ENCODE measurements at places on chromosomes 12 and 14. TPM values are rescaled to one million over a fixed set of nuclear protein-coding genes. Genes with fewer than 3 reads are reported as not detected.
A peak's percentile ranks its signal among the peaks of the same experiment; 100 is the strongest.

DNA sequence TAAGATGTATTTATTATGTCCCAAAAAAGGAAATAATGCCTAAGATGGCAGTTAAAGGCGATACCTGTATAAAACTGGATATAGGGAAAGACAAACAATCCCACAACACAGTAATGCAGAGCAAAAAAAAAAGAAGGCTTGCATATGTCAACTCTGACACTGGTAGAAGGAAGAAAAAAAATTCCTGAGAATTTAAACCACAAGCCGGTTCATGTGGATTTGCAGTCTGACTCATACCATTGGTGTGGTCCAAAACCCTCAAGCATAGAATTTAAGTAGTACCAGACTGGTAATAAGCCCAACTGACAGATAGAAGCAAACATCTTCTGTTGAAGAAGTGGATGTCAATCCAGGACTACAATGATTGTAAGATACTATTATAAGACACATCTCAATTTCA is 7.2 kb downstream of the DNAI7 start:
- H3K36me3 ChIP-seq: no peaks in the 10 kb centered on the region
- no peak for DNase-seq
- no peak overlapping the region for H3K4me3 ChIP-seq
- H3K27me3 ChIP-seq: no peaks in the 10 kb centered on the region
- H3K27ac ChIP-seq: no peak overlapping the region

- H3K4me1 ChIP-seq: peaks cover 45% of the 10 kb centered on the region
- H3K4me3 ChIP-seq: no peak overlapping the region
Measured at GRCh38 chr12:79828924-79829323, 106.0 kb downstream of the PPP1R12A start.

- H3K27ac ChIP-seq: no peak overlapping the region
- H3K4me3 ChIP-seq: no peak overlapping the region
- DNase-seq: no peak
- no peaks in the 10 kb centered on the region for H3K4me1 ChIP-seq
Measured at GRCh38 chr14:90467501-90467900, 70.7 kb downstream of the CALM1 start.

GRCh38 chr12:57754411-57755193 is at the start of gene MARCHF9:
TSS of gene MARCHF9 (plus strand) at chr12:57755103. CDS start at chr12:57755529, 426 bp downstream.
- no peak within 1 kb of the TSS for H3K27ac ChIP-seq
- H3K36me3 ChIP-seq: peaks cover 14% of the 10 kb centered on the region
- H3K4me3 ChIP-seq: peak within 1 kb of the TSS; percentile 81
- DNase-seq: no peak
- H3K27me3 ChIP-seq: no peaks in the 10 kb centered on the region

GRCh38 chr14:100312877-100313400 is 6.7 kb upstream of the SLC25A29 start:
- no peak overlapping the region for H3K27ac ChIP-seq
- H3K36me3 ChIP-seq: no peaks in the 10 kb centered on the region
- H3K4me3 ChIP-seq: no peak overlapping the region
- no peak for DNase-seq
- no peaks in the 10 kb centered on the region for H3K27me3 ChIP-seq

- no peaks in the 10 kb centered on the region for H3K27me3 ChIP-seq
- peak; percentile 98 for DNase-seq
- peak within 1 kb of the TSS; percentile 83 for H3K4me3 ChIP-seq
- H3K27ac ChIP-seq: peak within 1 kb of the TSS; percentile 99
Measured at GRCh38 chr12:57520053-57520818, at the start of gene DDIT3. TSS of gene DDIT3 (minus strand) at chr12:57520514. CDS start at chr12:57517406, 3,108 bp downstream.

GRCh38 chr12:61993734-61994345 is 266.4 kb upstream of the USP15 start:
- DNase-seq: no peak
- no peaks in the 10 kb centered on the region for H3K27me3 ChIP-seq
- no peak overlapping the region for H3K4me3 ChIP-seq
- no peaks in the 10 kb centered on the region for H3K36me3 ChIP-seq
- H3K27ac ChIP-seq: no peak overlapping the region
- H3K4me1 ChIP-seq: peaks cover 6% of the 10 kb centered on the region

DNA sequence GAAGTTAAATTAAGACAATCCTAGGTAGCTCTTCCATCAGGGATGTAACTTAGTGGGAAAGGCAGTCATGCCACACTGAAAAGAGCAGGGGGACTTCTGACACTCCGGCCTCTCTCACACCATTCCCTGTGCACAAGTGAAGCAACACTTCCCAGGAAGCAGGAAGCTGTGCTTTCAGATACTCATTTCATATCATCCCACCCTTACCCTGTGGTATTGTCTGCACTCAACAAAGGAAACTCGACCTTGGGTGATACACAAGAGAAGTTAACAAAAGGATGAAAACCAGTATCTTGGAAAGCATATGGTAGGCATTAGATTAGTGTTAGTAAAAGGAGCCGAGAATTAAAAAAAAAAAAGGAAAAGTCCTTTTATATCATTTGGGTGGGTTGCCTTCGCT is 61.3 kb upstream of the MDM1 start:
- H3K4me1 ChIP-seq: no peaks in the 10 kb centered on the region
- no peaks in the 10 kb centered on the region for H3K36me3 ChIP-seq
- H3K4me3 ChIP-seq: no peak overlapping the region
- DNase-seq: no peak

DNA sequence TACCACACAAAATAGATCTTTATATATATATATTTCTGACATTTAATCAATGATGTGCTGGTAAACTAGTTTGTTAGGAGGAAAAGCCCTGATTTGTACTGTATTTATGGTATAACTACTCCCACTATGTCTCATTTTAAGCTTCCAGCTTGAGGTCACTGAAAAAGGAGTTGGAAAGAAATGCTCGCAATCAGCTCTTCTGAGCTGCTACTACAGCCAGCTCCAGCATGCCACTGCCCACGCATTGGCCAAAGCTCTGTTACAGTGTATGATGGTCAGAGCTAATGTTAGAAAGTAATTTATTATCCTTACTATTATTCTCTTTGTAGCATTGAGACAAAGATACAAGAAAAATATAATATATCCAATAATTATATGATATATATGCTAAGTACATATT is 55.0 kb upstream of the PCED1B start:
- no peaks in the 10 kb centered on the region for H3K36me3 ChIP-seq
- H3K27me3 ChIP-seq: no peaks in the 10 kb centered on the region
- no peak overlapping the region for H3K27ac ChIP-seq
- DNase-seq: no peak

GRCh38 chr12:87667378-87667777 is 361.8 kb downstream of the C12orf50 start:
- no peaks in the 10 kb centered on the region for H3K4me1 ChIP-seq
- no peaks in the 10 kb centered on the region for H3K27me3 ChIP-seq
- no peak overlapping the region for H3K4me3 ChIP-seq
- H3K36me3 ChIP-seq: no peaks in the 10 kb centered on the region

DNA sequence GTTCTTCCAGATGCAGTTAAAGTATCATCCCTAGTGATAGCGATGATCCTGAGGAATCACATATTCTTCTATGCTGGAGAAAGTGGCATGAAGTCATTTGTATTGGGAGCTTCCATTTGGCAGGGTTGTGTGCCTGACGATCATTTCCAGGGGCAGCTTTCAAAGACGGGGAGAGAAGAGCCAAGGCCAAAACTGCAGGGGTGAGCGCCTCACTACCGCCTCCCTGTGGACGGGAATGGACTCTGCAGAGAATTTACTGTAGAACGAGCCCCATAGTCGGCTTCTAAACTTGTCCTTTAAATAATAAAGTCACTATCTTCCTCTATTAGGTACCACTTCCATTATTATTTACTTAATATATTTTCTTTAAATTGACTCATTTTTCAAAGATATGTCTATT is 555.9 kb upstream of the TMEM132C start:
- no peak for DNase-seq
- no peaks in the 10 kb centered on the region for H3K4me1 ChIP-seq
- H3K36me3 ChIP-seq: no peaks in the 10 kb centered on the region
- H3K27me3 ChIP-seq: no peaks in the 10 kb centered on the region
- no peak overlapping the region for H3K4me3 ChIP-seq

DNA sequence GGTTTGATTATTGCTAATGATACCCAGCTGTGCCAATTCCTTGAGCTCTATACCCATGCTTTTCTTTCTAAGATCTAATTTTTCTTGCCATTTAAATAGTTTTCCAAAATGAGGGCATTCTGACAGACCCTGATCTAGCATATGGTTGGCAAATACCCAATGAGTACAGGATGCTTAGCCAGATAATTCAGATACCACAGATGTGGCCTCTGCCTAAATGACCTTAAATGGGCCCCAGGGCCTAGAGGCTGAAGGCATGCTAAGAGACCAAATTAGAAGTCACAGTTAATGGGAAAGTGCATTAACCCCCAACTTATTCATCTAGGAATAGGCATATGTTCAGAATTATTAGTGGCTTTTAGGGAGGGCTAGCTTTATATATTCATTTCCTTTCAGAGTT is 122.3 kb upstream of the CNOT2 start:
- no peak for DNase-seq
- H3K4me3 ChIP-seq: no peak overlapping the region
- no peaks in the 10 kb centered on the region for H3K27me3 ChIP-seq
- no peak overlapping the region for H3K27ac ChIP-seq
- peaks cover 7% of the 10 kb centered on the region for H3K4me1 ChIP-seq
- no peaks in the 10 kb centered on the region for H3K36me3 ChIP-seq

GRCh38 chr12:47808574-47809365 is 10.9 kb downstream of the HDAC7 start:
- peak overlapping the region; percentile 40 for H3K4me3 ChIP-seq
- no peaks in the 10 kb centered on the region for H3K36me3 ChIP-seq
- no peak for DNase-seq
- H3K27ac ChIP-seq: peak overlapping the region; percentile 98
- peaks cover 77% of the 10 kb centered on the region for H3K4me1 ChIP-seq

GRCh38 chr12:4448943-4449850 is 3.6 kb upstream of the FGF6 start:
- H3K36me3 ChIP-seq: no peaks in the 10 kb centered on the region
- no peaks in the 10 kb centered on the region for H3K27me3 ChIP-seq
- H3K4me3 ChIP-seq: no peak overlapping the region
- H3K4me1 ChIP-seq: no peaks in the 10 kb centered on the region
- no peak for DNase-seq

DNA sequence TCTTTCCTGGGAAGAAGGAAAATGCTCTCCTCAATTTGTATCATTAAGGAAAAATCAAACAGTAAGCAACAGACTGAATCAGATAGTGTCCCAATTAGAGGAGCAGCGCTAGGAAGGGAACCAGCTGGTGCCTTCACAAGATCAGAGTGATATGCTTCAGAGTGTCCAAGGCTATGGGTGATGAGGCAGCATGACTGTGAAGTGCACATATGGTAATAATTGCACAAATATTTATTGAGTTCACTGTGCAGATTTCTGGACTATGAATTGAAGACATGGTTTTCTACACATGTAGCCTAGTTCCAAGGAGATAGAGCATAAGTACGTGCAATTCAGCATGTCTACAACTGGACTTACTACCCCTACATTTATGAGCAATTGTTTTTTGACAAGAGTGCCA is 78.8 kb upstream of the EVL start:
- no peaks in the 10 kb centered on the region for H3K27me3 ChIP-seq
- no peak overlapping the region for H3K27ac ChIP-seq
- H3K4me1 ChIP-seq: peaks cover 2% of the 10 kb centered on the region

GRCh38 chr14:92416544-92416943 is 93.6 kb downstream of the SLC24A4 start:
- no peak for DNase-seq
- H3K36me3 ChIP-seq: no peaks in the 10 kb centered on the region
- peak overlapping the region; percentile 22 for H3K27ac ChIP-seq
- H3K4me3 ChIP-seq: no peak overlapping the region
- peaks cover 17% of the 10 kb centered on the region for H3K4me1 ChIP-seq
- H3K27me3 ChIP-seq: no peaks in the 10 kb centered on the region

- no peak for DNase-seq
- H3K36me3 ChIP-seq: no peaks in the 10 kb centered on the region
- H3K4me3 ChIP-seq: no peak overlapping the region
- H3K4me1 ChIP-seq: no peaks in the 10 kb centered on the region
Measured at GRCh38 chr12:2769866-2770533, 24.8 kb upstream of the FKBP4 start.

- no peaks in the 10 kb centered on the region for H3K4me1 ChIP-seq
- H3K27me3 ChIP-seq: no peaks in the 10 kb centered on the region
- no peak for DNase-seq
- H3K4me3 ChIP-seq: no peak overlapping the region
- H3K27ac ChIP-seq: no peak overlapping the region
Measured at GRCh38 chr14:85687456-85687855, 157.5 kb downstream of the FLRT2 start.

DNA sequence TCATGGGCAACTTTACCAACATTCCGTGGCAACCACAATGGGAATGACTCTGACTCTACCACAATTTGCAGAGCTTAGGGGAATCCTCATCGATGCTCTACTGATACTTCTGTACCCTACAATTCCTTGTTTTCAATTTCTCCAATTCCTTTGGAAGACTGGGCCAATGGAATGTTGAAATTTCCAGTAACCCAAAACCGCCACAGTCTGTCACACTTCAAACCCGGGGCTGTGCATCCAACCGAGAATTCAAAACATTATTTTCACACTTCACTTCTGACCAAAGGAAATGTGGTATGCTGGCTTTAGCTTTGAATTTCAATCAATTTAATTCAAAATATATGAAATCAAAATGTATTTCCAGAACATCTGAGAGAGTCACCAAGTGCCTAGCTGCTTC is 951.4 kb downstream of the VRK1 start:
- no peak overlapping the region for H3K27ac ChIP-seq
- H3K4me3 ChIP-seq: no peak overlapping the region
- no peaks in the 10 kb centered on the region for H3K4me1 ChIP-seq
- no peaks in the 10 kb centered on the region for H3K36me3 ChIP-seq

DNA sequence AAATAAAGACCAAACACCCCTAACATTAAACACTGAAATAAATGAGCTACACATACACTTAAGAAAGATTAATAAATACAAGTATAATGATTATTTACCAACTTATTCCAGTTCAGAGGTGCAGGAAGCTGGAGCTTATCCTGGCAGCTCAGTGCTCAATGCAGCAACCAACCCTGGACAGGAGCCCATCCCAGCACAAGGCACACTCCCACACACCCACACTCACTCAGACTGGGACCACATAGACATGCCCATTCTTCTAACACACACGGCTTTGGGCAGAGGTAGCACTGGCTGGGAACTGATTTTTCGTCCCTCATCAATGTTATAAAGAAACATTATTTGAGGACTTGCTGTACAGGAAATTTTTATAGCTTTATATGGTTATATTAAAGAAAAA is 797.4 kb downstream of the RPS29 start:
- H3K27me3 ChIP-seq: no peaks in the 10 kb centered on the region
- H3K36me3 ChIP-seq: no peaks in the 10 kb centered on the region
- H3K4me3 ChIP-seq: no peak overlapping the region
- no peak for DNase-seq
- H3K4me1 ChIP-seq: no peaks in the 10 kb centered on the region

The C1S gene
- total RNA-seq: 715 TPM

The SPTB gene
- total RNA-seq: 9.9 TPM

The TAS2R42 gene
- not detected for total RNA-seq

The HOXC12 gene
- not detected for total RNA-seq

The DAAM1 gene
- 35.9 TPM for total RNA-seq

The RND1 gene
- total RNA-seq: 1.8 TPM

The ABCC9 gene
- 19.6 TPM for total RNA-seq

The KIF21A gene
- total RNA-seq: 3.8 TPM

The GPR137C gene
- total RNA-seq: 0.99 TPM

The CELA1 gene
- not detected for total RNA-seq

The CCDC196 gene
- not detected for total RNA-seq

The OTUB2 gene
- 0.71 TPM for total RNA-seq

The NRL gene
- total RNA-seq: 6.1 TPM

The MMP17 gene
- total RNA-seq: 4.6 TPM

The SLCO1B1 gene
- total RNA-seq: not detected

The IL26 gene
- not detected for total RNA-seq

The SELPLG gene
- 14.3 TPM for total RNA-seq

The PKP2 gene
- total RNA-seq: 8.8 TPM
